ENCODE measurements at places on chromosomes 7 and 10.

DNA sequence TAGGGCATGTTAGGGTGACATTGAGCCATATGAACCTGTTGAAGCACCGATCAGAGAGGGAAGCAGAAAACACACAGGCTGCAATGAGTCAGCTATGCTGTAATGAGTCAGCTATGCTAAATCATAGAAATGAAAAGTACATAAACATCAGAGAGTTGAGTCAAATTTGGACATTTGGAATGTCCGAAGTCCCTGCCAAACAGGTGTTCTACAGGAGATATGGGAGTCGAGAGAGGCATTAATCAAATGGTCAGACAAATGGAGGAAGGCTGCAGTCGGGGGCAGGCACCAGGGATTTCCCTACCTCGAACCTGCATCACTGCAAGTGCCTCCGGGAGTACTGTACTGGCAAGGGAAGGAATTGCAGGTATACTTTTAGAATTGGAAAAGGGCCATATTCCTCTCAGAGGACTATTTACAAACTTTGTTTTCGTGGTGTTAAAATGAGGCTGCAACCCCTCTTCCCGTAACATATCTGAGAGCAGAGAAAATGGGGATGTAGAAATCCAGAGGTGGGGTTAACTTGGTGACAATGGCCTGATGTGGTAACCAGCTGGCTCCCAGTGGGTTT lies 8.8 kb upstream of the ZC3HAV1 start:
- peak; percentile 42 for DNase-seq

- no peak for DNase-seq
These were observed 59.0 kb downstream of the MET start for GRCh38 chr7:116731023-116731395.

GRCh38 chr7:18437101-18437500 lies 58.4 kb upstream of the HDAC9 start:
- DNase-seq = peak; percentile 60

GRCh38 chr7:92685136-92686042 lies 95.2 kb upstream of the FAM133B start:
- no peak for DNase-seq

GRCh38 chr10:110190170-110190569 lies 17.2 kb upstream of the MXI1 start:
- DNase-seq = no peak

DNA sequence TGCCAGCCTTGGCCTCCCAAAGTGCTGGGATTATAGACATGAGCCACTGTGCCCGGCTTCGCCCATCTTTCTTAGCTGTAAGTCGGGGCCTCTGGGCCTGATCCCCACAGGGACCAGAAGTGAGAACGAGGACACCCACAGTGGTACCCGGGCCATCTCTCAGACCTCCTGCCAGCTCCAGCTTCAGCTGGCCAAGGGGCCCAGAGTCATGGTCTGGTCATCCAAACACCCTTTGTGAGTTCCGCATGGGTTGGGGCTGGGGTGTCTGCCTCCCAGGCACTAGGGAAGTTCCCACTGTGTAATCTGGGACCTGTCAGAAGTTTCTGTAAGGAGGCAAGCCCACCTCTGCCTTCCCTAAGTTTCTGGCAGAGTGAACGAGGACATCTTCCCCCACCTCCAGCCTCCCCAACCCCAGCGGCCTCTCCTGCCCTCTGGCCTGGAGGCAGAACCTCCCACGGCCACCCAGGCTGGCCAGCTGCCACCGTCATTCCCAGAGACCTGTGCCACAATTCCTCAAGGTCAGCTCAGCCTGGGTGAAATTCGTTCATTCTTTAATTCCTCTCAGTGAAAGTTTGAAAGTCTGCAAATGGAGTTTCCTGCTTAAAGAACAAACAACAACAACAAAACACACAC lies 19.5 kb upstream of the FOXL3 start:
- DNase-seq = no peak

DNA sequence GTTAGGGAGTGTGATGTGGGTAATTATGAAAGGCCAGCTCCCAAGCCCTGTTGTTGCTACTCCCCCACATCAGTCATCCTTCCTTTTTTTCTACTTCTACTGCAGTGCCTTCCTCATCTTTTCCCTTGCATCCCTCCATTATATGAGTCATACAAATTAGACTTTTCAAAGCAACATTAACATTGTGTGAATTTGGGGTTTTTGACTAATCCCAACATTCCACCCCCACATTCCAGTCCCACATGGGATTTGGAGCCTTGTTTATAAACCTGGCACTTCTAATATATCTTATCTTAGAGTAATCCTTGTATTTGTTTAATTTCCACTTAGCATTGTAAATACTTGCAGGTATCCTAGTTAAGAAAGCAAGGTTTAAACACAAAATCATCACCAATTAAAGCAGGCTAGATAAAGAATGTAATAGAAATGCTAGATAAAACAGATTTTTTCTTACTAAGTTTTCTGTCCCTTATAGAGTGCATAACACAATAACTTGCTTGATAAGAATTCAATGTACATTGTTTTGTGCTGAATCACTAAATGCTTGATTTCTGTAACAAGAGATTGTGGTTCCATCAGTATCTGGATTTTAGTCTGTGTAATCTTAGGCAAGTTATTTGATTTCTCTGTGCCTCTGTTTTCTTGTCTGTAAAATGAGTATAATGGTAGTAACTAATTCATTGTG lies 165.8 kb downstream of the CFTR start:
- peak; percentile 70 for DNase-seq

DNA sequence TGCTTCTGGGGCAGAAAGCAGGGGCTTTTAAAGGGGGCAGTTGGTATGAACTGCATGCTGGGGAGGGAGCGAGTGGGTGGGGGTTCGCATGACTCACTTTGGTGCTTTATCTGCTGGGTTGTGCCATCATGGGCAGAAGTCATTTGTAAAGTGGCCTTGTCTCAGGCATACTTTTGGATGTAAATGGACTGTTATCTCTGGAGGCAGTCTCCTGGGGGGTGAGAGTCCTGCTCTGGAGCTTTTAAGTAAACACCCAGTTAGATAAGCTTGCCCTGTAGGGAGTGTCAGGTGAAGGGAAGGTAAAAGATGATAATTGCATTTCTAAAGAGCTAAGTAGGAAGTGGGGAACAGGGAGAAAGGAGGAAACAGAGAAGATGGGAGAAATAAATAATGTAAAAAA lies 1.6 kb upstream of the GSTO1 start:
- no peak for DNase-seq

GRCh38 chr10:33117816-33118215 lies 159.8 kb upstream of the ITGB1 start:
- DNase-seq = no peak

DNA sequence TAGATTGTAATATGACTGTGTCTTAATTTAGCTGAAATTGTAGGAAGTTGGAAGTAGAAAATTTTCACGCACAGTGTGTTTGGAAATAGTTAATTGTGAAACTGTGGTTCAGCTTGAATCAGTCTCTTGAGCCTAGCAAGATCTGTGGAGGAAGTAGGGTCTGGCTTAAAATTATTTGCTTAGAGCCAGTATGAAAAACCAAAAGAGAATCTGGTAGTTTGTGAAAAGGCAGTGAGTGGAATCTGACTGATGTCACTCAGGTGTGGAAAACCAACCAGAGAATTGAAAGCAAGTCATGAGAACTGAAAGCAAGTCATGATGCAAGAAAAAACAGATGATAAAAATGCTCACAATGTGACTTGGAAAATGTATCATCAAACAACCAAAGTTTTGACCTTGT lies 11.5 kb downstream of the LIPJ start:
- DNase-seq = no peak

DNA sequence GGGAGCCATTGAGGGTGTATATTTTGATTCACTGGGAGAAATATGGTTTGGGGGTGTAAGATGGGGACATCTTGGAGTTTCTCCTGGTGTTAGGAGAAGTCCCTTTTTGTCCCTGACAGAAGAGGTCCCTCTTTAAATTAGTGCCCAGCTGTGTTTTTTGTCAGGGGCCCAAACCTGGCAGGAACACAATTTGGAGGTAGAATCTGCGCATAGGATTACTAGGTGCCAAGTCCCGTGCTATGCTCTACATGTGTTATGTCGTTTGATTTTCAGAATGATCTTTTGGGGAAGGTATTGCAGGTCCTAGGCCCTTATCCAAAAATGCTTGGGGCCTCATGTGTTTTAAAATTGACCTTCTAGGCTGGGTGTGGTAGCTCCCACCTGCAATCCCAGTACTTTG lies 36.8 kb upstream of the HABP2 start:
- DNase-seq = no peak

GRCh38 chr10:122296363-122297120 lies 25.4 kb downstream of the BTBD16 start:
- DNase-seq = no peak

DNA sequence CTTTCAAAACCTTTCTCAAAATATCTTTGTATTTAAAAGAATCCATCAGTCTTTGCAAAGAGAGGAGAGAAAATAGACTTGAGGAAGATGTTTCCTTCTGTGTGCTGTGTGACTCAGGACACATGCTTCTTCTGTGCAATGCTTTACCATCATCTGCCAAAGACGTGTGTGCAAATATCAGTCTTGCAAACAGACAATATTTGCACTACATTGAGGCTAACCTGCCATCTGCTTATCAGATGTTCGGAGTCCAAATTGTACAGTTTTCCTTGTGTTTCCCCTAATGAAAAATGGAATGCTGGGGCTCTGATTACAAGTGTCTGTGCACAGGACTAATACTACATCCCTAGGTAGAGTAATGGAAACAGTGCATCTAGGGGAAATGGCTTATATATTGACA lies 353.1 kb upstream of the LRRTM3 start:
- no peak for DNase-seq

- no peak for DNase-seq
These were observed 15.6 kb downstream of the NCOA4 start for GRCh38 chr10:46014683-46015405.

GRCh38 chr7:74355091-74355490 lies 65.9 kb downstream of the CLIP2 start:
- peak; percentile 87 for DNase-seq

DNA sequence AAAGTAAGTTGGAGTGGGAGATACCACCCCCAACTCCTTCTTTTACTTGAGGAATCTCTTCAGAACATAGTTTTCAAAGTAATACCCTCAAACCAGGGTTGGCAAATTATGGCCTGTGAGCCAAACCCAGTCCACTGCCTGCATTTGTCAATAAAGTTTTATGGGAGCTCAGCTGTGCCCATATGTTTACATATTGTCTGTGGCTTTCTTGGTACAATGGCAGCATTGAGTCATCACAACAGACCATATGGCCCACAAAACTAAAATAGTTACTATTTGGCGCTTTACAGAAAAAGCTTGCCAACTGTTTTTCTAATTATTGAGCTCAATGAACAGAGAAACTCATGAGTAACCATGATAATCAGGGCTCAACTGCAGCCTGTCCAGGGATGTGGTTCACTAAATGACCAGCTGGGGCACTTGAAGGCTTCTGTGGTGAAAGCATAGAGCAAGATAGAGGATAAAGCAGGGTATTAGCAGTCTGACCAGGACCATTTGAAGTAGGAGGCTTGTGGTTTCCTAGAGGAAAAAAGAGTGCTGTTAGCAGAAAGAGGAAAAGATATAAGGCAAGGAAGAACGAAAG lies 196.0 kb upstream of the GRB10 start:
- DNase-seq = no peak

GRCh38 chr10:132167041-132167674 lies 19.6 kb upstream of the DPYSL4 start:
- DNase-seq = no peak

DNA sequence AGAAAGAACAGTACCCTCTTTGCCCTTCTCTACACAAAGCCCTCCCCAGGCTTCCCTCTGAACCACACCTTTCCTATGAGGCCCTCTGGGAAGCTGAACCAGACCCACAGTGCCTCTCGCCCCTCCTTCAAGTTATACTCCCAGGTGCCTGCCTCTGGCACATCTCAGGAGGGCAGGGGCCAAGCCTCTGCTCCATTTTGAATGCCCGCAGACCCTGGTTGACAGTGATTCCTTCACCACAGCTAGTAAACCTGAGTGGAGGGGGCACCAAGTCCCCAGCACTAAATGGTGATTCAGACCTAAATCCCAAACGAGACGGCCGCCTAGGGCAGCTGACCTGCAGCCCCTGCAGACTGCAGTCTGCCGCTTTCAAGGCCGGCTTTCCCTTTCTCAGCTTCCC lies 230.5 kb upstream of the ZNF32 start:
- no peak for DNase-seq

DNA sequence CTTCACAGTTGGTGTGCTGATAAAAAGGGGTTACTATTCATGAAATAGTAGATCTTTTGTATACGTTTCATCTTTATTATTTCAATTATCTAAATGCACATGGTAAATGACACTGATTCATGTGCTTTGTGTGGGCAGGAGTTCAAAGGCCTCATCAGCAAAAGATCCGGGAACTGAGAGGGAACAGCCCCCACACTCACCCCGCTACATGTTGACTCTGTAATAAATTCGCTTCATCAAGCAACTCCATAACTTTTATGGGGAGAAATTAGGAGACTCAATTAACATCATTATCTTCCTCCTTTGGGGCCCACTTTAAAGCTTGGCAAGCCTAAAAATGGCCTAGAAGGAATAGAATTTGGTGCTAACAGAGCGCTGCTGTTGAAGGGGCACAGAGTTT lies 250.7 kb upstream of the BMPER start:
- no peak for DNase-seq

GRCh38 chr7:158125721-158126120 lies 461.9 kb downstream of the PTPRN2 start:
- no peak for DNase-seq

- no peak for DNase-seq
These were observed 69.8 kb downstream of the DOCK4 start for GRCh38 chr7:112136271-112137008.

- peak; percentile 32 for DNase-seq
These were observed 170.1 kb upstream of the SEMA3A start for GRCh38 chr7:84364708-84365107.

DNA sequence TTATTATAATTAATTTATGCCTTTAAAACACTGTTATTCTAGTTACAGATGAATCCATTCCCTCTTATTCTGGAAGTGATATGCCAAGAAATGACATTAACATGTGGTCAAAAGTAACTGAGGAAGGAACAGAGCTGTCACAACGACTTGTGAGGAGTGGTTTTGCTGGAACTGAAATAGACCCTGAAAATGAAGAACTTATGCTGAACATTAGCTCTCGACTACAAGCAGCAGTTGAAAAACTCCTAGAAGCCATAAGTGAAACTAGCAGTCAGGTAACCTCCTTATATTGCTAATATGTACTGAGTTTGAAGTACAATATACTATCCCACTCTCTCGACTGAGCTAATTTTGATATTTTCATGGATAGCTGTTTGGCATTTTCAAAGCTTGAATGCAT lies 81.6 kb downstream of the CYP51A1 start:
- no peak for DNase-seq

DNA sequence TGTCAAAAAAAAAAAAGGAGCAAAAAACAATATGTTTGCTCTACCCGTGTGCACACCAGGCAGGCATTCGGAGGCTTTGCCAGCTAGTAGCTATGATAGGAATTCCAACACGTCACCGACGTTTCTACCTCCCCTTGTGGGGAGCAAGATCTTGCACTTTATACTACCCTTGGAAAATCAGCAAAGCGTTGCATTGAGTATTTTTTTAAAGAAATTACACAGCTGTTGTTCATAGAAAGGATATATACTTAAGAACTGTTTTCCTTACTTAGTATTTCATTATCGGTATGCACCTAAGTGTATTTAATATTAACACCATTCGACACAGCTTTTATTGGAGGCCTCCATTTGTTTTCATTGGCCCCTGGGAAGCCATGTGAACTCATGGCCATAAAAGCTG lies 159.9 kb upstream of the MGMT start:
- no peak for DNase-seq

Measured in fibroblast of skin of right biceps (primary cell).